ENCODE measurements at places on chromosomes 4 and X.

DNA sequence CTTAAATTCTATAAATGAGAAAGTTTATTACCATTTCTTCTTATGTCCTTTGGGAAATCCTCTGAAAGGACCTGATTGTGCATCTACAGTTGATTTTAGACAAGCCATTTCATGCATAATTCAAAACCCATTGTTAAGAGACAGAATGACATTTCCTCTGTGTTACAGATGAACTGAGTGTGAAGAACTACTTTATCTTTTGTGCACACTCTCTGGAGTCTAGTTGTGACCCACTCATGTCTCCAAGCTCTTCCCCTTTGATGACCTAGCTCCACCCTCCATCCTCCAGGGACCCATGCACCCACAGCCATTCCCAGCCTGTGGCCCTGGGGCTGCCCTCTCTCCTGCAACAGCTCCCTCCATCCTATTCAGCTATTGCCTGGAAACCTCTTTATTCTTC lies 57.5 kb upstream of the BMPR1B start:
- no peak for DNase-seq

GRCh38 chr4:185869427-185869826 lies 57.4 kb upstream of the SORBS2 start:
- no peak for DNase-seq

DNA sequence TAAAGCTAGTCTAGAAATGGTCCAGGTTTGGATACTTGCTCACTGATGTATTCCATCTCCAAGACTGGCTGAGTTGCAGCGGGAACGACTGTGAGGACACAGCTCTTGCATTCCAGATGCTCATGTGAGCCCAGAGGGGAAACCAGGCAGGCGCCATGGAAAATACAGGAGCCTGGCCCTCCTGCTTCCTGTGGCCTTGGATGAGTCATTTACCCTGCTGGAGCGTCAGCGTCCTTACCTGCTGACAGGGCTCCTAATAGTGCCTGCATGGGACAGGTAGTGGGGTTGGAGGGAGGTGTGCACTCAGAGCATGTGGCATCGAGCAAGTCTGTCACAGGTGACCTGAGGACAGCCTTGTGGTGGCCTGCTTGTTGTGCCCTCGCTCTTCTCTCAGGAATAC lies 69.4 kb downstream of the NSG1 start:
- no peak for DNase-seq

GRCh38 chr4:104093247-104093646 lies 373.5 kb upstream of the TACR3 start:
- DNase-seq = no peak

DNA sequence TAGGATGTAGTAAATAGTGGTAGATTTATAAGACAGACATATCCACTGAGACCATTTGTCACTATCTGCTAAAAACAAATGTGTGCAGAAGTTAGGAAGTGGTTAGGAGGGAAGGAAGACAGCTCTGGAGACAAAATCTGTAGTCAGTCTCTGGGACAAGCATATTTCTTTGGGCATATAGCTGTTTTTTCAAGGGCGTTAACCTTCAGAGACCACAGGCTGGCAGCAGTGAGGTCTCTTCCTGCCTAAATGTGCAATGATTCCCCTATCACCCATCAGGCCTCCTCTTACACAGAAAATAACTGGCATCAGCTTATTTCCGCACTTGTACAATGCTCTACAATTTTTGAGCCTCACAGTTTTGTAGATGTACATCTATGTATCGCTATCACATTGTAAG lies 6.5 kb downstream of the TMEM150C start:
- DNase-seq = no peak

DNA sequence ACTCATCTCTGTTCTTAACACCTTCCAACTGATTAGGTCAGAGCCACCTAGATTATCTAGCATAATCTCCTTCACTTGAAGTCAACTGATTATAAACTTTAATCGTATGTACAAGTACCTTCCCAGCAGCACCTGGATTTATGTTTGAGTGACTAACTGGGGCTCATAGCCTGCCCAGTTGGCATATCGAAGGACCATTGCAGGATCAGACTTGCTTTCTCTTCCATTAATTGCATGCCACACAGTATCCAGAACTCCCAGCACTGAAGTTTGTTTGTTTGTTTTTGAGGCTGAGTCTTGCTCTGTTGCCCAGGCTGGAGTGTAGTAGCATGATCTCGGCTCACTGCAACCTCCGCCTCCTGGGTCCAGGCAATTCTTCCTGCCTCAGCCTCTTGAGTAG lies 27.9 kb downstream of the GRK4 start:
- DNase-seq = no peak

GRCh38 chrX:36803151-36803550 lies 205.0 kb upstream of the FAM47C start:
- DNase-seq = no peak
